ENCODE measurements at places on chromosomes 2 and 18.

GRCh38 chr2:49240608-49241007, 86.3 kb upstream of the FSHR start:
- DNase-seq = no peak

- DNase-seq = peak; percentile 17
Observed at GRCh38 chr2:186486651-186487647, 889 bp downstream of the ZC3H15 start.

- DNase-seq = no peak
Observed at GRCh38 chr2:455913-456312, 168.0 kb upstream of the ALKAL2 start.

- no peak for DNase-seq
Observed at GRCh38 chr2:11213090-11213638, 57.9 kb downstream of the SLC66A3 start.

GRCh38 chr2:27721884-27722485, 49.5 kb upstream of the MRPL33 start:
- DNase-seq = no peak

DNA sequence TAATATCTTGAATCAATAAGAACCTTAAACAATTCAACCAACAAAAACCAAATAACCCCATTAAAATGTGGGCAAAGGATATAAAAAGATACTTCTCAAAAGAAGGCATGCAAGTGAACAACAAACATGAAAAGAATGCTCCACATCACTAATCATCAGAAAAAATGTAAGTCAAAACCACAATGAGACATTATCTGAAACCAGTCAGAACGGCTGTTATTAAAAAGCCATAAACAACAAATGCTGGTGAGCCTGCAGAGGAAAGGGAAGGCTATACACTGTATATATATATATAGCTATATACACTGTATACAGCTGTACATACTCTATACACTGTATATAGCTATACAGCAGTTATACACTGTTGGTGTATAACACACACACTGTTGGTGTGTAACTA, 47.8 kb upstream of the GALNT13 start:
- no peak for DNase-seq

DNA sequence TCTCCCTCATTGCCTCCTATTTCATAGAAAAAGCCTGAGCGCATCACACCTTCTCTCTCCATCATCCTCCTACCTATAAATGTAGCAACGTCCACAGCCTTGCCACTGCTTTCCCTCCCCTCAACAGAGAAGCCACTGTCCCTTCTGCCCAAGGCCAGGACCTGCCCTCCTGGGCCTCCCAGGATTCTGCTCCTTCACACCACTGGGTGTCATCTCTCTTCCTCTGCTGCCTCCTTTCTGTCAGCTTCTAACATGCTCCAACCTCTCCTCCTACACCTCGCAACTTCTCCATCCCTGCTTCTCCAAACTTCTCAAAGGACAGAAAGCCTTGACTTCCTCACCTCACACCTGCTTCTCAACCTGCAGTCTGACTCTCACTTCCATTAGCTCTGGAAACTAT, 21.2 kb upstream of the ME2 start:
- no peak for DNase-seq

- no peak for DNase-seq
Observed at GRCh38 chr18:56505971-56506370, 132.4 kb downstream of the TXNL1 start.

DNA sequence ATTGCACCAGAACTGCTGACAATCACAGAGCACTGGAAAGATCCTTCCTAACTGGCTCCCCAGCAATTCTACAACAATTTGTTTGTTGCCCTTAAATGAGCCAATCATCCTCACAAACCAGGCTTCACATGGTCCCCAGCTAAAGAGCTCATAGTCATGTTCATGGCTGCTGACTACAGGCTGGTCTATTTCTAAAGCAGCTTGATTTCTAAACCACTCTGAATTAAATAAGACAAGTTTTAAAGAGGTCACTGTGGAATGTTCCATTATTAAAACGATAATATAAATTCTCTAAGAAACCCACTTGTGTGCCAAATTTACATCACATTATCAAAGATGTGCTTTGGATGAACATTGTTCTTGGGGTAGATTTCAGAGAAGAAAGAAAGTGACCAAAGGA, 110.7 kb downstream of the COPS8 start:
- no peak for DNase-seq

- no peak for DNase-seq
Observed at GRCh38 chr2:210459880-210460279, 16.7 kb downstream of the LANCL1 start.

- DNase-seq = no peak
Observed at GRCh38 chr18:48032876-48033789, 102.7 kb upstream of the SMAD2 start.

GRCh38 chr2:64727013-64727767, 73.5 kb upstream of the SERTAD2 start:
- peak; percentile 68 for DNase-seq

- no peak for DNase-seq
Observed at GRCh38 chr18:73879766-73880165, 267.9 kb downstream of the FBXO15 start.

DNA sequence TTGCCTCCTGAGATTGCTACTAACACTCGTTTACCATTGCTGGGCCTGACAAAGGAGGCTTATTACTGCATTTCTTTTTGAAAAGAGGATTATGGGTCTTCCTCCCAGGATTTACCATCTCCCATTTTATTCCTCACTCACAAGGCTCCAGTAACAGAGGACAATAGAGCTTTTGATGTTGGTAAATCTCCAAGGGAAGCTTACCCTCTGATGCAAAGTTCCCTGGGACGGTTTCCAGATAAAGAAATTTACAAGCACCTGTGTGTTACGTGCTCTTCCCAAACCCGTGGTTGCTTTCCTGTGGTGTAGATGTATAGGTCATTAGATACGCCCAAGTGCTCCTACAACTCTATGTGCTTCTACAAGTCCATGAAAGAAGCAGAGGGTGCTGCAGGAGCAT, 17.1 kb downstream of the VSNL1 start:
- DNase-seq = no peak

- DNase-seq = no peak
Observed at GRCh38 chr2:99597616-99598015, 107.8 kb upstream of the REV1 start.

- DNase-seq = peak; percentile 28
Observed at GRCh38 chr2:98479959-98480524, 35.4 kb downstream of the INPP4A start.

- DNase-seq = no peak
Observed at GRCh38 chr2:193153576-193153975, 958.8 kb upstream of the TMEFF2 start.

DNA sequence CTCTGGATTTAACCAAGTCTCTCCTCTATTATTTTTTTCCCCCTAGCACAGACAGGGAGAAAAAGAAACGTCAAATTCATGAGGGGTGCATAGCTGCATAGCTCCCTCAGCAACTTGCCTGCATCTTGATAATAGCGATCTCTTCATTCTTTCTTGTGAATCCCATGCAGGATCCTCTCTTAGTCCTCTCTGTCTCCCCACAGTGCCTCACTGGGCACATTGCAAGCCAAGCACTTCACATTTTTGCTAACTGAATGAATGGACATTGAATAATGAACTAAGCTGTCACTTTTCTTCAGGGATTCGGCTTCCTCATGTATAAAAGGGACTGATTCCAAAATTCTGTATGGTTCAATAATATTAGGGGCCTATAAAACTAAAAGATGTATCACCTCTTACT, 2.9 kb upstream of the EPB41L3 start:
- no peak for DNase-seq

GRCh38 chr18:30106356-30106755, 936.2 kb downstream of the DSC3 start:
- no peak for DNase-seq

DNA sequence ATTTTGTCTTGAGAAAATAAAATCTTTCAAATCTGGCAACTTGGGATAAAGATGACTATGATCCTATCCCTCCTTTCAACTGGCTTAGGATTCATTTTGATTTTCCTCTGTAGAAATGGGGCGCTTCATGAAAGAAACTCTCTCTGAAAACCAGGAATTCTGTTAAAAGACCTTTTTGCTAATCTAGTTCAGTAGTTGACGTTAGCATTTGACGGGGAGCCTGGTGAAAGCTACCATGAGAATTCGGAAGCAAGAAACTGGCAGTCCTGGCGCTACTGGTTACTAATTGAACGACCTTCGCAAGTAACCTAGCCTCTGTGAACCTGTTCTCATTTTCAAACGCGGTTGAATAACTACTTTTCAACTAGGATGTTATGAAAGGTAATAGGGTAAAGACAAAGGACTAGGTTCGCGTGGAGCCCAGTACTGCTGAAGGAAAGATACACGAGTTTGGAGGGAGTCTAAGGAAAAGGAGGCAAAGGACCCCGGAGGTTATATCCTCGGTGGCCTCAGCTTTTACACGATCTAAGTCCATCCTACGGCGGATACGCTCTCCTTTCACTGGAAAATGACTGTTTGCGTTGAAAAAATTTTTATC, 604 bp upstream of the STK11IP start:
- DNase-seq = no peak

- peak; percentile 60 for DNase-seq
Observed at GRCh38 chr2:88871336-88871735, 179.9 kb downstream of the RPIA start.

GRCh38 chr2:169361706-169362117, 622 bp downstream of the LRP2 start:
- DNase-seq = no peak

DNA sequence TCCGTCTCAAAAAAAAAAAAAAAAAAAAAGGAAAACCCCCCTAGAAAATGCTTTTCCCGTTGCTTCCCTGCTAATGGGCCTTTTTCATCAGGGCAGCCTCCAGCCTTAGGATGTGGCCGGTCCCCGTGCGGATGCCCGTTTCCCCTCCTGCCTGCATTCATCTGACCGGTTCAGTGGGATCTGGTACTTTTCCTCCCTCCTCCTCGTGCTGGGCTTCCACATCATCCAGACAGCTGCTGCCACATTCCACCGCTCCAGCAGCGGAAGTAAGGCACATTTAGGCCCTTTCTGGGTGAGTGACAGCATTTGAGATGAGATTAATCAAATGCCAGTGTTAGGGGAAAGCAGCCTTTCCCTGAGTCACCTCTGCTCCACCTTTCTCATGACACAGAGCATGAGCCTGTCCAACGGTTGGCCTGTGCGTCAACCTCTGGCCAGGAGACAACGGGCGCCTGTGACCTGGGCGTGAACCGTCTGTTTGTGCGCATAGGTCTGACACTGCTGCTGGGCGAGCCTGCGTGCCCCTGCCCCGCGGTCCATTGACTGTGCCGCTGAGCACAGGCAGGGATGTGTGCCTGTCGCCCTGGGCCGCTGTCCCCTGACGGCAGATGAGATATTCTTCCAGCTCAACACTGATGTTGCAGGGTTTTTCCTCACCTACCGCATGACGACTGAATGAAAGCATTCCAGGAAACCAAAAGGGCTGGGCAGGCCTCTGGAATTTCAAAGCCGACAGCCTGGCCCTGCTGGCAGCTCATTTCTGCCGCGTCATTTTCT, 174.0 kb downstream of the TGIF1 start:
- no peak for DNase-seq

DNA sequence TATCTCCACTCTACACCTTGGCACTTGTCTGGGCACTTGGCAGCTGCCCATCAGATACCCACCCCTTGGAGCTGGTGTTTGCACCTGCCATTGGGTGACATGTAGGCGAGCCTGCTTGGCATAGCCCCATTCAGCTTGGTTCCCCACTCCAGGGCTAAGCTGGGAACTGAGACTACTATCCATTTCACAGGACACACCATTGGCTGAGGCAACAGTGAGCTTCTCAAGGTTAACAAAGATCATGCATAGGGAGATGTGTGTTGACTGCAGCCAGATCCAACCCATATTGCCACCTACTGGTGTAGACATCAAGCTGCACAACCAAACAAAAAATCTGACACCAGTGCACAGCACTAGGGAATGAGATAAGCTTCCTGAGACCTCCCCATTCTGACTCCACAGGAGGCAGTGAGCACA, 1389.8 kb upstream of the TMEFF2 start:
- peak; percentile 66 for DNase-seq

DNA sequence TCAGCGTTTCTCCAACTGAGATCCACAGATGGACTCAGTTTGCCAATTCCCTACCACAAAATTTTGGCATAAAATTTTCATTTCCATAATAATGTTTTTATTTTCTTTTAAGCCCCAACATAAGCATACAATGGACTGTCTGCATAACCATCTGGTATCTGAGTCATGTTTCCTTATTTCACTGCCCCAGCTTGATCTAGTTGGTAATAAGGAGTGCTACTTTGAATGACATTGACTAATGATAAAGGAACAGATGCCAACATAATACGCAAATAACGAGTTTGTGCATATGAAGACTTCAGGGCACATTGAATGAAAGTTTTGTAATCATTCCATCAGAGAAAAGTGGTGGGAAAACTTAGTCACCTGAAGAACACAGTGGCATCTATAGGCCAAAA, 8.8 kb upstream of the MBD2 start:
- no peak for DNase-seq

DNA sequence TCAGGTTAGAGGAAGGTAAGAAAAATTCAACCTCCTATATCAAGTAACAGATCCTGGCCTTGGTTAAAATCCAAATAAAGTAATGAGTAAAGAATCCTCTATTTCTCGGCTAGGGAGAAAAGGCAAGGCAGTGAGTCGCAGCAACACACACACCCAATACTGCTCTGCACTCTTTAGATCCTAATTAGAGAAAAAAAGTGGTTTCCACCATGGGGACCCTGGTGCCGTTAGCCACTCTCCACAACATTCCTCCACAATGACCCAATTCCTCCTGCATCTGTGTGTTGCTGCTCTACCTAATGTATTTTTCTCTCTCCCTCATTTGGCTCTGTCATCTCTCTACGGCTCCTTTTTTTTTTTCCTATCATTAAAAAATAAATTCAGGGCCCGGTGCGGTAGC, 462.7 kb downstream of the METTL4 start:
- no peak for DNase-seq

GRCh38 chr2:215604606-215605005, 168.7 kb upstream of the FN1 start:
- no peak for DNase-seq
